Fibroblast of skin of right quadriceps (primary cell): ENCODE measurements at places on chromosomes 12 and 14.

GRCh38 chr14:104217486-104218360, 79.3 kb downstream of the KIF26A start:
- DNase-seq: no peak

GRCh38 chr14:57692671-57693070, 173.2 kb downstream of the SLC35F4 start:
- peak; percentile 55 for DNase-seq

- no peak for DNase-seq
Observed at GRCh38 chr12:88801227-88802095, 221.2 kb upstream of the KITLG start.

DNA sequence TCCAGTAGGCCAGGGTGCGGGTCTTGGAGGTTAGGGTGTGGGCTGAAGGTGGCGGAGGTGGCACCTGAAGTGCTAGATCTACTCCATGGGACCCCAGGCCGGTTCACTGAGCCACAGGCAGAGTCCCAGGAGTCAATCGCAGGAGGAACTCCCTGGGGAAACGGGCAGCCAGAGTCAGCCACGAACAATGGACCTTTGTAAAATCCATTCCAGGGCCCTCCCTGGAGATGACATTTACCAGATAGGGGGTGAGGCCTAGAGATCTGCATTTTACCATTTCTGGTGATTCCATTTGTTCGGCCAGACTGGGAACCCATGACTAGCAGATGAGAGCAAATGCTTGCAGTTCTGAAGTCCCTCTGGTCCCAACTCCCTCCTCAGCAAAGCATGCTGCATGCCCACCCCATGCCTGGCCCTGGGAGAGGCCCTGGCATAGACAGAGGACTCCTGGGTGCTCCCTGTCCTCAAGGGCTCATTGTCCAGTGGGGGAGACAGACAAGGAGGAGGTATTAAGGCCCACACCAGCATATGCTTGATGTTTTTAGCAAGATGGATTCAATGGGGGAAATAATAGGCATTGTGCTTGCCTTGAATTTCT, 115.5 kb downstream of the EML1 start:
- no peak for DNase-seq

- DNase-seq: no peak
Observed at GRCh38 chr14:37098132-37098531, 74.3 kb downstream of the SLC25A21 start.

- DNase-seq: no peak
Observed at GRCh38 chr14:102277874-102278630, 26.9 kb downstream of the MOK start.

DNA sequence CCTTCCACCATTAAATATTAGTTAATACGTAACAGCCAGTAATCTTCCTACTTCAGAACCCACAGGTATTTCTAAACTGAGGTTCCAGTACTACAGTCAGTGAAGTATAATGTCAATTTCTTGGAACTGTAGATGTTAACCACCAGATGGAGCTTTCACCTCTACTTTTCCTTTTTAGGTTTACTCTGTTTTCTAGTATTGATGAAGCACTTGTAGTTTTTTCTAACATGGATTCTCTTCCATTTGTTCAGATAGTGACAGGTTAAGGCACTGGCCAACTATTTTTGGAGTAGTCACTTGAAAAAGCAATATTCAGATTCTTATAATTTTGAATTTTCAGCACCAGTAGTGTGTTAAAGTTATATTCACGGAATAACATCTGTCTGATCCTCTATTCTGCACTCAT, 4.6 kb upstream of the SEC23A start:
- peak; percentile 31 for DNase-seq

- peak; percentile 38 for DNase-seq
Observed at GRCh38 chr14:90523544-90523943, 126.7 kb downstream of the CALM1 start.

DNA sequence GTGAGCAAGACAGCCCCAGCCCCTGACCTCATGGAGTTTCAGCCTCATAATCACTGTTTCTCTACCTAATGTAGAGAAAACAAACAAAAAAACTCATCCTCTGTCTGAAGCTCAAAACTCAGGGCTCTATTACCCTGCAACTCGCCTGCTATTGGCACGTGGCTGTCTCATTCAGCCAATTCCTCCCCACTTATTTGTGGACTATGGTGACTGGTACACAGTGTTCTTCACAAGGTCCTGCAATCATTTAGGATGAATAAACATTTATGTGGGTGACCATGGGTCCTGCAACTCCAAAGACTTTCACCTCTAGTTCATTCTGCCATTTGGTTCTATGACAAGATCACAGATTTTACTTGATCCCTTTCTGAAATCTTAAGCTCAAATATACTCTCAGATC, 4.7 kb downstream of the PPP2R3C start:
- DNase-seq: no peak

- no peak for DNase-seq
Observed at GRCh38 chr14:84688297-84689025, 841.5 kb upstream of the FLRT2 start.

- no peak for DNase-seq
Observed at GRCh38 chr12:76544601-76545261, 14.8 kb downstream of the OSBPL8 start.

- DNase-seq: peak; percentile 47
Observed at GRCh38 chr12:51970904-51971646, 19.6 kb downstream of the ACVR1B start.

DNA sequence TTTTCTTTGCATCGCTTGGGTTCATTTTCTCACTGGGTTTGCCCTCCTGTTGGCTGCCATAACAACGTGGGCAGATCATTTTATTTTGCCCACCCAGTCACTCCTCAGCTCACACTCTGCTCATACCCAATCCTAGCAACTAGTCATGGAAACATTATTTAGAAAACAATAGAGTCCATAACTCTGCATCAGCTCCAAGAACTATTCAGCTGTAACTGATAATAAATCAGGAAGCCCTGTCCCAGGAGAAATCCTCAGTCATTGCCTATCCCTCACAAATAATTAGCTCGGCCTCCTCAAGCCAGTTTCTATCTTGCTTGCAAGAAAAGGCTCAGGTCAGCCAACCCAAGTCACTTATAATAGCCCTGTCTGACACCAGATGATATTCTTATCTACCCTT, 43.2 kb downstream of the RTN1 start:
- no peak for DNase-seq

DNA sequence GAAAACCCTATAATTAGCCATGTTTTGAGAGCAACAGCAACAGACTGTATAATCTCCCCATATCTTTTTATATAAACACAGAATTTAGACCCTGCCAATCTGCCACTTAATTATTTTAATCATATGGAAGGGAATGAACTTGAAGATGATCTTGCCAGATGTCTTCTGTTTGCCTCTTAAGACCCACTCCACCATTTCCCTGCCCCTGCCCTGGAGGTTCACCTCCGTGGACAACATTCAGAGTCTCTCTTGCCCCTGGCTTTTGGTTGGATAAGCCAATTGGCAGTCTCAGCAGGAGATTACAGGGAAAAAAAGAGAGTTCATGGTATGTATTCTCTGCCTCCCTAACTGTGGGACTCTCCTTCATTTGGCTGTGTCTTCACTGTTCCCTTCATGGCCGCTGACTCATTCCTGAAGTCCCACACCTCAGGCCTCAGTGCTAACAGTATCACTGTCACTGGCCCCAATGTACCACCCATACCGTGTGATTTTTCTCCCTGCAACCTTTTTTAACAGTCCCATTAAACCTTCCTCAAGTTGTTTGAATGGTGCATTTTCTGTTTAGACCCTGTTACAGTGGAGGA, 184.8 kb downstream of the PIK3C2G start:
- no peak for DNase-seq
